Cerebellum (tissue), 4 donors: ENCODE measurements at places on chromosomes 11 and 22. TPM values are rescaled to one million over a fixed set of nuclear protein-coding genes. Genes with fewer than 3 reads are reported as not detected.

- no peak for DNase-seq
Observed at GRCh38 chr11:127109796-127110480, 109.4 kb upstream of the KIRREL3 start.

- peak; percentile 81 for DNase-seq
Observed at GRCh38 chr22:33883961-33884808, 36.1 kb downstream of the LARGE1 start.

- DNase-seq, result no peak
Observed at GRCh38 chr11:73361953-73362776, 14.0 kb upstream of the RELT start.

DNA sequence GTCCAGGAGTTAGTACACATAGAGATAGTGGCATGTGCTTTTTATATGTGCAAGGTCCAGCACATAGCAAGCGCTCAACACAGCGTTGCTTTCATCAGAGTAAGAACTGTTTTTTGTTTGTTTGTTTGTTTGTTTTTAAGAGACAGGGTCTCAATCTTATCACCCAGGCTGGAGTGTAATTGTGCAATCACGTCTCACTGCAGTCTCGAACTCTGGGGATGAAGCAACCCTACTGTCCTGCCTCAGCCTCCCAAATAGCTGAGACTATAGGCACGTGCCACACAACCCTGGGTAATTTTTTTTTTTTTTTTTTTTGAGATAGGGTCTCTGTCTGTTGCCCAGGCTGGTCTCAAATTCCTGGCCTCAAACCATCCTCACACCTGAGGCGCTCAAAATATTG is 10.8 kb downstream of the TCN2 start:
- DNase-seq, result no peak

DNA sequence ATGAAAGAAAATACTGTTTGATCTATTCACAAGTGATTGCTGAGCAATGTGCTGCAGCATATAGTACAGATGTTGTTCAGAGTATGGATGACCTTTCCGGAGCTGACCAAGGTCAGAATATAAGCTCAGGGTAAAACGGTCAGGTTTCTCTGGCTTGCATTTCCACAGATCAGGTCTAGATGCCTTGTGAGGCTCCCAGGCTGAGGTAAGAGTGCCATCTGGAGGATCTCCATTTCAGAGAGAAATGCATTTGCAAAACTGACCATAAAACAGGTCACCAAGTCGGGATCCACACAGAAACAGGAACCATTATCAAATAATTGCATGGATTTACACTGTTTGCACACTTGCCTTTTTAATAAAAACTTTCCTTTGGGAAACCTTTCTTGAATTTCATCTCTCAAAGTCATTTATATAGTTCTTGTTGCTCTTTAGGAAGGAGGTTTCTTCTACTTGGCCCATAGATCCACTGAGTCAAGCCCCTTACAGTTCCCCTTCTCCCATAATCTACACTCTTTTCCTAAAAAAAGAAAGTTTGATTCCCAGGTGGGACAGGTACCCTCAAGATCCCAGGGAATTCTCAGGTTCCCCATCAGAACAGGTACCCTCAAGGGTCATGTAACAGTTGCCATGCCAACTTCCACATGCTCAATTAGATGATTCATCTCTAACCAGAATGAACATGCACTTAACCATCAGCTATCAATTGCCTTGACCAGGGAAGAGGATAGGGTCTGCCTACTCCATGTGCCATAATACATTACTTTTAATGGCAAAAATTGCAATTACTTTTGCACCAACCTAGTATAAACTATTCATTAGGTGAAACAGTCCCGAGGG is 25.0 kb upstream of the TMPRSS5 start:
- DNase-seq, result peak; percentile 51

- DNase-seq, result no peak
Observed at GRCh38 chr11:689625-690024, 5.4 kb downstream of the DEAF1 start.

- DNase-seq, result no peak
Observed at GRCh38 chr11:22898036-22898435, 37.8 kb upstream of the CCDC179 start.

- DNase-seq, result peak; percentile 85
Observed at GRCh38 chr22:49929211-49929979, 11.0 kb downstream of the CRELD2 start.

- no peak for DNase-seq
Observed at GRCh38 chr11:59765068-59765735, 10.0 kb downstream of the STX3 start.

- DNase-seq, result no peak
Observed at GRCh38 chr22:24696551-24697001, 77.9 kb downstream of the PIWIL3 start.

DNA sequence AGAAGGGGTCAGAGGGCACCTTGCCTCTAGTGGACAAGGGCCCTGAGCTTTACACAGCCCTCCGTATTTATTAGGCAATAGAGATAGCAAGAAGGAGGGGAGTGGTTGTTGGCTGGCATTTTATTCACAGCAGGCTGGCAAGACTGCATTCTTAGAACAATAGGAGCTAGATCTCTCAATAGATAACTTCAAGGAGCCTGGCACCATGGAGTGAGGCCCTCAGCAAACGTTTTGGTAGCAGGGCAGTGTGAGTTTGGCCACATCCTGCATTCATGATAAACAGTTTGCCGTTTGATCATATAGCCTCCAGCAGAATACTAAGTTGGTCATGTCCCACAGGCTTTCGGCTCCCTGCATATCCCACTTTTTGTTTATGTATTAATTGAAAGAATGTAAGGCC is 31.6 kb downstream of the OR10A6 start:
- no peak for DNase-seq

GRCh38 chr11:47175746-47176327 is 842 bp downstream of the ARFGAP2 start:
- no peak for DNase-seq

The ADM2 gene
- total RNA-seq, result 0.09 TPM

The CCDC157 gene
- total RNA-seq, result 5.2 TPM

The GLB1L3 gene
- total RNA-seq, result 0.45 TPM

The GNAZ gene
- total RNA-seq, result 51.8 TPM

The MOB2 gene
- 14.7 TPM for total RNA-seq

The KRTAP5-9 gene
- total RNA-seq, result not detected

The SLC6A5 gene
- total RNA-seq, result 10.9 TPM
